ENCODE measurements at places on chromosomes 7 and 10.

GRCh38 chr7:114107522-114107921, 188.7 kb upstream of the PPP1R3A start:
- no peak for DNase-seq

GRCh38 chr10:85610381-85611092, 756.1 kb downstream of the GRID1 start:
- no peak for DNase-seq

DNA sequence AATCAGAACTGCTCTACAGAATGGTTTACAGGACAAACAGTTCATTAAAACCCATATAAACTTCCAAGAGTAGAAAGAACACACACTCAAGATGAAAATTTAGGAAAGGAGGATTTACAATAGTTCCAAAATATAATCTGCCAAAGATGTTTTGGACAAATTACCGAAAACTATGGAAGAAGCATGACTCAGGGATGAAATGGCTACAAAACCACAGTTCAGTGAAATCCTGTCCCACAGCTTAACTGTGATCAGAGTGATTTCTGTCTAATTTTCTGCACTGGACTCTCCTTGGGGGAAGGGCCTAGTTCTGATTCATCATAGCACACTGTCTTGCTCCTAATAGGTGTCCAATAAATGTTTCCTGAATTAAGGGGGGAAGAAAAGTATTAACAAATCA, 82.2 kb downstream of the HIPK2 start:
- no peak for DNase-seq

DNA sequence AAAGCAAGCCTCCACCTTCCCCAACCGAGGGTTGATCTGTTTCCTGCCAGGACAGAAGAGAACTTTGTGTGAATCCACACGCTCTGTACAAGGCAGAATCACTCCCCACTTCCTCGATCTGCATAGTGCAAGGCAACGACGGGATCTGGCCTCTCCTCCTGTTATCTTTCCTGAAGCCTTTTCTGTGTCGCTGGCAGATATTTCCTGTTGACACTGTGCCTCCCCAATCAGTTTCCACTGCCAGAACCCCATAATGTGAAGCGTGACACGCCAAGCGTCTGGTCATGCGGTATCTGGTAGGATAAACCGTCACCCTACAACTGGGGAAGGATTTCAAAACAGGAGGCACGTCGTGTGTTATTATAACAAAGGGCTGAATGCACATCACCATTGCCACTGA, 57.2 kb downstream of the FAM171A1 start:
- no peak for DNase-seq

DNA sequence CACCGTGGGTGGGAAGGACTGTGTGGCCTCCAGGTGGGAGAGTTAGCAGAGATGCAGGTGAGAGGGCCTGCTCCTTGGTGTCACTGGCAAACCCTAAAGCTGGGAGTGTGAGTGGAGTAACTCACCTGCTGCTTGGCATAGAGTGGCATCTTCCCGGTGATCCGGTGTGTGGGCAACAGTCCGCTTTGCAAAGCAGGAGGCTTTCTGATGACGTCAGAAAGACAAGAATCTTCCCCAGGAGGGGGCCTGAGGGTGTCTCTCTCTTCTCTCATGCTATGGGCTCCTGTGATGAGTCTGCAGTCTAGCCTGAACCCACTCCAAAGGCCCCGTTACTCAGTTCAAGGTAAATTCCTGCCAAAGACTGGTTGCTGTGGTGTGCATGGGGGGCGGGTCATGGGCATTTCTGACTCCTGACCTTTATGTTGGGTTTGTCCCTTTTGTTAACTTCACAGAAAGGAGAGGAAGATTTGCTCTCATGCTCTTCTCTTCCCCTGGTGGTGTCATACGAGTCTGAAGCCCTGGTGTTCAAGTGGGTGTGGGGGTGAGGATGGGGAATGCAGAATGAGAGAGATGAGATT, 187.9 kb downstream of the GATA3 start:
- DNase-seq: peak; percentile 39

DNA sequence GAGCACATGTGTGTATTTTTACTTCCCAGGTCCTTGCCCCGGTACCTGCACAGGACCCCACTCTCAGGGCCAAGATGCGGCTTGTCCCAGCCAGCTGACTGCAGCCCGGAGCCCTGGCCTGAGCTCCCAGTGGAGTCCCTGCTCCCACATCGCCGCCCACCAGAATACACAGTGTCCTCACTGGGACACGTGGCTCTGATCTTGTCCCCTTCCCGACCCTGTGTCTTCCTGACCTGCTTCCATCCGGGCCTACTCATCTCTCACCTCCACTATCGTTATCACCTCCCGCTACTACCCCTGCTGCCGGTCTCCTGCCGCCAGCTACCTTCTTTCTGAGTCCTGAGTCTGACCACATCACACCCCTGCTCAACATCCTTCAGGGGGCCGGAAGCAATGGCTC, 146.3 kb upstream of the CHST15 start:
- no peak for DNase-seq

DNA sequence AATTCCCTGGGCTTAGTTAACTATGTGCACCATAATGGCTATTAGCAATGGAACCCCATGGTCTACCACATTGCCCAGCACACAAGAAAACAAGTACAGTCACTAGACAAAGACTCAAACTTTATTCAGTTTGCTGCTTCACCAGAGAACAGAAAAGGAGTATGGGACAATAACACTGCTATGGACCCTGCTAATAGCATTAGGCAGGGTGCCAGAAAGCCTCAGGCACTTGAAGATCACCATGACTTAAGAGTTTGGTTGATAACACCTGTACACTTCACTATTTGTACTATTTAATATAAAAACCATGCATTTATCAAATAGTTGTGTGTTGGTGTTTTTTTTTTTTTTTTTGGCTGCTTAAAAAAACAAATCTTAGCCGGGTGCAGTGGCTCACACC, 159.6 kb downstream of the KMT2E start:
- DNase-seq: no peak

DNA sequence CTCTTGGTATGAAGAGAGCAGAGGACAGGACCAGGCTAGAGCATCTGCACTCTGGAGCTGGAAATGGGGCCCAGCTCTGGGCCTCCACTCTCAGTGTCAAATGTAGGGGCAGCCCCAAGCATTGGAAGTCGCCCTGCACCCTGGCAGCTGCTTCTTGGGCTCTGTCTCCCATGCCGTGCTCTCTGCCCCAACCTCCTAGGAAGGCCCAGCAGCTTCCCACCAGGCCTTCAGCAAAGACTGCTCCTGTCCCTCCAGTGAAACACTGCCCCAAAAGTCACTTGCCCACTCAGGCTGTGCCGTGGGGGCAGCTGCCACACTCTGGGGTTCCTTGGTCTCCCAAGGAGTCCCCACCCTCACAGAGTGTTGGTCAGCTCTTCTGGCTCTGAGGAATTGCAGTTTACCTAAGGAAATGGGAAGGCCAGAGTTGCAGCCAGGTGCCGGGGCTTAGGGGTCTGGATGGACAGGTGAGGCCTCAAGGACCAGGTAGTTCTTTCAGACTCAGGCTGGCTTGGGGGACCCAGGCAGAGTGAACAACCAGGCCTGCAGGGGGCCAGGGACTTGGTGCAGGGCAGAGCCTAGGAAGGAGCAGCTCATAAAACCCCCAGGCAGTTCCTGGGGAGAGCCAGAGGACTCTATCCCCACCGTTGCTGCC, 9.4 kb upstream of the OPN4 start:
- no peak for DNase-seq

GRCh38 chr10:132707121-132707775, 78.7 kb downstream of the NKX6-2 start:
- no peak for DNase-seq

Data from CD4-positive, alpha-beta T cell treated with Interleukin-4 for 4 hours (primary cell).